Naive thymus-derived CD8-positive, alpha-beta T cell (primary cell): ENCODE measurements at places on chromosomes 2 and 18. TPM values are rescaled to one million over a fixed set of nuclear protein-coding genes. Genes with fewer than 3 reads are reported as not detected.

The TET3 gene
- total RNA-seq, result 30.5 TPM

The TOGARAM2 gene
- 0.75 TPM for total RNA-seq

The CNGA3 gene
- not detected for total RNA-seq

The C1QL2 gene
- not detected for total RNA-seq

The STEAP3 gene
- total RNA-seq, result not detected

The SPOPL gene
- 11.6 TPM for total RNA-seq

The TEX44 gene
- total RNA-seq, result not detected

The CERKL gene
- total RNA-seq, result not detected

DNA sequence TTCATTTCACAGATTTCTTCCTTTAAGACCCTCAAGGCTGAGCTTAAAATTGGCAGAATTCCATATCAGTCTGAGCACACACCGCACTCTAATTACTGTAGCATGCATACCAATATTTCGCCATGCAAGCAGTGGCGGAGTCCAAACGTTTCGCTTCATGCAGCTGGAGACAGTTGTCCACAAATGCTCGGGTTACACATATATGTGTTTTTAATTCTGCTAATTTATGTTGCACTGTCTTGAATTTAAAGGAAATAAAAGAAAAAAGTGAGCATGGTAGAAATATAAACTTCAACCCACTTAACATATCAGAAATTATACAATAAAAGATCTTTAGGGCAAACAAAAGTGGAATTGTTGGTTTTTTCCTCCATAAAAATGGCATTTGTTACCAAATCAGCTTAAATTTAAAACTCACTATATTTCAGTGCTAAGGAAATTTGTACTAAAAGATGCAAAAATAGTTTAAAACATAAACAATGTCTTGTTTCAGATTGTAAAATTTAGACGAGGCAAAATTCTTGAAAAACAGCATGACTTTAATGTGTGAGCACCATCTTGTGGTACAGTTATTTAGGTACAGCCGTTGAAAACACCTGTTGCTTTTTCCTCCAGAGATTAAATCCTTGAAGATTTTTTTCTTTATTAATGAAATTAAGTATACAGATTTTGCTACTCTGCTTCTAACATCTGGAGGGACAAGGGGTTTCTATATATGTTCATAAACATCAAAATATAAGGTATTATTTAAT, 24.1 kb upstream of the KANSL1L start:
- DNase-seq, result peak; percentile 41

GRCh38 chr18:45110577-45111501, 430.2 kb downstream of the SETBP1 start:
- no peak for DNase-seq

DNA sequence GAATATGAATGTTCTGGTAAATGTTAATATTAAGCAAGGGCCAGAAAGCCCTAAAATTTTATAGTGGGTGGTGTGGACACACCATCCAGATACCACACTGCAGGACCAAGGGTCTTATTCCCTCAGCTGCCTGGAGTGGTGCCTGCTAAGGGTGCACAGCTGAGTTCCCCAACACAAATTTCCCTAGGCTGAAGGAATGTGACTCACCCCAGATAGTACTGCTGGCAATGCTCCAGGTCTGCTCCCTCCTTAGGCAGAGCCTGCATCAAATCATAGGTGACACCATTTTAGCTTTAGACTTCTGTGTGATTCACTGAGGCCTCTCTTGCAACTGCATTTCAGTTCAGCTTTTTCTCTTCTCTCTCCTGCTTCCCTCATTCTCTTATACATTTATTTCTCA, 321.1 kb downstream of the SATB2 start:
- no peak for DNase-seq

GRCh38 chr2:220966636-220967035, 605.5 kb downstream of the EPHA4 start:
- DNase-seq, result no peak

DNA sequence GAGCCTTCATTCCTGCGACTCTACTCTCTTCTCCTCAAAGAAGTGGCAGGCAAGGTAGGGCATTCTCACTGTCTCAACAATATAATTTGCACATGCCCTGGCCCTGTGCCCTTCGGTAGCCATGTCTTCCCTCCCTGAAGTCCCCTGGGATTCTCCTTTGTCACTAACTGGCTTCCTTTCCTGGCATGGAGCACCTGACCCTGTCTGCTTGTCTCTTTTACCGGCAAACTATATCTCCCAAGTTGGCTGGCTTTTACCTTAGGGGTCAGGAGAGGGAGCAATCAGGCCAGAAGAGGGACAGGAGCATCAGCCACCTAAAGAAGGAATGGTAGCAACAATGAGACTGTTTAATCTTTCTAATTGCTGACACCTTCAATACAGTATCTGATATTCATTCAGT, 51.9 kb upstream of the RMDN2 start:
- no peak for DNase-seq

- peak; percentile 86 for DNase-seq
These were observed 245.0 kb upstream of the FN1 start for GRCh38 chr2:215680605-215681598.

DNA sequence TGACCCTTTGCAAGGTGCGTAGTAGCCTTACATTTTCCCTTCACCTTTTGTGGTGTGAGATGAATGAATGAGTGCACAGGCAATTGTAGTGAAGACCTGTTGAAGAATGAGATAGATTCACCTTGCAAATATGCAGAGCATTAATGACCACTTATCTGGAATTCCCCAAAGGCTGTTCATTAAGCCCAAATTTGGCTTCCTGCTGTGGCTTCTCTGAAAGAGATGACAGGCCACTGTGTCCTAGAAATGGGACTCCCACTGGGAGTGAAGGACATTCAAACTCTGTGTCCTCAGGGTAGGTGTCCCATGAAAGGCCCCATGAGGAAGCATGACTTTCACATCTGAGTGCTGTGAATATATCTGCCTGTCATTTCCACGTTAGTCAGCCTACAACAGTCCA, 1821.8 kb upstream of the PIK3C3 start:
- DNase-seq, result no peak

DNA sequence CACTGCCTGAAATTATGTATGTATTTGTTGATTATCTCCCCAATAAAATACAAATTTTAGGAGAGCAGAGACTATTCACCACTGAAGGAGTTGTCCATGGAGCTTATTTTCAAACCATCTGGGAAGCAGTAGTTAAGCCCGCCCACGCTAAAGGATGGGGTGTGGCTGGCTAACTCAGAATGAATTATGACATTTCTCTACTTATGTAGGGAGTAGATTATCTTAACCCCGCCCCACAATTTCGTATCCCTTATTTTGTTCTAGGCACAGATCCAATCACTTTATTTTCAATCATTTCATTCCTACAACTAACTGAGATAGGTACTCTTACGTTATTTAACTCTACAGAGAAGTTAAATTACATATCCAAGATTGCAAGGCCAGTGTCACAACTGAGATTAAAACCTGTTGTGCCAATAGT, 1.4 kb upstream of the LAPTM4A start:
- no peak for DNase-seq
